Fibroblast of lung (primary cell): ENCODE measurements at places on chromosomes 7 and 10.

- peak; percentile 87 for DNase-seq
These were observed 122.2 kb downstream of the PDE1C start for GRCh38 chr7:31948029-31948428.

DNA sequence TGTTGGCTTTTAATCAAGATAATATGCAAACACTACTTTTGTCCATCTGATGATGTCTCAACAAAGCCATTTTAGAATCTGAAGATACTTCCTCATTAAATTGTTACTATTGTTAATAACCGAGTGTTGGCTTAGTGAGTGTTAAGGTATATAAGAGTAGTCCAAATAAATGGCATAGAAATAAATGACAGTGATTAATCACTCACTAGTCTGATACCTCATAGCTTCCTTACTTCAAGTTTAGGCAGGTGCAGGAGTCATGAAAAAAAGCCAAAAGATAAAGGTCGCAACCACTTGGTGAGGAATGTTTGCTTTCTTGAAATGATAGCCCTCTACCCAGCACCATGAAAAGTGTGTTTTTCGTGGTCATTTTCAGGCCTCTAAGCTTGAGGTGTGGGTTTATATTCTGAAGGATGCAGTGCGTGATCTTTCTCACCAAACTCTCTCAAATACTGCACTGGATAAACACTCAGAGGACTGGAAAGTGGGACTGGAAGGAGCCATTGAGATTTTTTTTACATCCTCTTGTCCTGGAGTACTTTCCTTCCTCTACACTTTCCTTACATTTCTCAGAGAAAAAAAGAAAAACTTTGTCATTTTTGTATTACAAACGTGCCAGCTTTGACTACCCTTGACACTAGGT, 138.1 kb downstream of the KIAA1217 start:
- DNase-seq: no peak

DNA sequence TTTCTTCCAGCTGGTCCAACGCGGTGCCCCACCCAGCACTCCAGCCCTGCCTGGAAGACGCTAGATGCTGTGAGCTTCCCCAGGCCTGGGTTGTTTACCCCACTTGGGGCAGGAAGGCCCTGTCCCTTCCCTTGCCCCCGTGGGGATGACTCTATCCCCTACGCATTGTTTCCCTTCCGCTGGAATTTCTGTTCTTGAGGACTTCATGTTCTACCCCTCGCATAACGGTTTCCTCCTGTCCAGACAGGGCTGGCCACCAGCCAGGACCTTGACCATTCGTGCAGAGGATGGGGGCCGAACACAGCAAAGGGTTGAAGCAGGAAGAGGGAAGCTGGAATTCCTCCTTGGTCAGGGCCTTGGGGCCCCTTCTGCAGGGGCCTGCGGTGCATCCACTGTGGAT, 14.7 kb upstream of the SERPINE1 start:
- DNase-seq: peak; percentile 91

- no peak for DNase-seq
These were observed 432.6 kb upstream of the KLF6 start for GRCh38 chr10:4217653-4218052.

GRCh38 chr7:4814433-4814832, 39.0 kb downstream of the AP5Z1 start:
- DNase-seq: no peak
